ENCODE measurements at places on chromosomes 5 and 9.
A peak's percentile ranks its signal among the peaks of the same experiment; 100 is the strongest.

GRCh38 chr9:96174371-96174770 lies 127.6 kb downstream of the HSD17B3 start:
- DNase-seq = no peak

DNA sequence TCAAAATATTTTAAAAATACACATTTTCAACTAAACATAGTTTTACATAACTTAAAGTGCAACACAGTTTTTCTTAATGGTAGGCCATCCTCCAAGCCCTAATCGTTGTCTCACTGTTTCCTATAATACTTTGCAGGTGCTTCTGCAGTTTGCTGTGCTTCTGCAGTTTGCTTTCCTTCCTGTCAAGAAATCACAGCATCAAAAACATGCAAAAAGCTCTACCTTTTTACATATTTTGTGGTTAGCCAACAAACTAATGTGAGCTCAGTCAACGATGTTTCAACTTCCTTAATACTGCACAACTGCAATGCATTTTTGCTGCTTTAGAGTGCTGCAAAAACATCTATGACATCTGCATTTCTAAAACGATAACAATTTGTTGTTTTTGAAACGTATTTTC lies 25.2 kb downstream of the EMB start:
- DNase-seq = no peak

DNA sequence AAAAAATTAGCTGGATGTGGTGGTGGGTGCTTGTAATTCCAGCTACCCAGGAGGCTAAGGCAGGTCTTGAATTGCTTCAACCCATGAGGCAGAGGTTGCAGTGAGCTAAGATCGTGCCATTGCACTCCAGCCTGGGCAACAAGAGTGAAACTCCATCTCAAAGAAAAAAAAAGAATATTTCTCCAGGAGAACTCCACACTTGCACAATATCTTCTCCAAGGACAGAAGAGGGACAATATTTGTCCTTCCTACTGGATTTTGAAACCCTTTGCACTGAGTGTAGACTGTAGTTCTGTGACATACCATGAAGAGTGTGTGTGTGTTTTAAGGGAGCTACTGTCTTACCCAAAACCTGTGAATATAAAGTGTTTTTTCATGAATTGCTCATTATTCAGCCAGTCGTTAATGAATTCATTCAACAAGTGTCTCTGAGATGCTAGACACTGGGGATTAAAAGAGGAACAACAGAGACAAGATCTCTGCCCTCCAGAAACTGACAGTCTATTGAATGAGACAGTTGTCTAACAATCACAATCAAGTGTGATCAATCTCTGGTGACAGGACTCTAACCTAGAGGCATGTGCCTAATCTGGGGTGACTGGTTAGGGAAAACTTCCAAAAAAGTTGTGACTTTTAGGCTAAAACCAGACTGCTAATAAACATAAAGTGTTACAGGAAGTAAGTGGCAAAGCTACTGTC lies 9.8 kb upstream of the UBE2D2 start:
- DNase-seq = no peak

GRCh38 chr9:84811072-84811750 lies 141.7 kb downstream of the NTRK2 start:
- no peak for DNase-seq

- peak; percentile 63 for DNase-seq
Measured at GRCh38 chr9:129027685-129028191, 393 bp downstream of the SH3GLB2 start.

GRCh38 chr9:107733523-107733894 lies 243.9 kb upstream of the KLF4 start:
- DNase-seq = no peak

DNA sequence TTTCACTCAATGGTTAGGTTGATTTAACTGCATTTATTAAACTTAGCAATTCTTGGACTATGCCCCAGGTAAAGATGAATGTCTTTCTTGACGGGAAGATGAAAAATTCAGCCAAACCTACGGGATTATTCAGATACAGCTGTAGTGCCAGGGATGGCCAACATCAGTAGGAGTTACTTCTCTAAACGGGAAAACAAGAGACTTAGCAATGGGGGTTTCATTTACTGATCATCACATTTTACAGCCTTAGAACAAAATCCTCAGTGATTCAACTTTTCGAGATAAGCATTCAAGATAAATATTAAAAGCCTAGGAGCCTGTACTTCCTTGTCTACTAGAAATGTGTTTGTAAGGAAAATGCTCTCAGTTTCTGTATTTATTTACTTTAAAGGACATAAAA lies 46.1 kb downstream of the S1PR3 start:
- no peak for DNase-seq

- no peak for DNase-seq
Measured at GRCh38 chr9:121639619-121640018, 11.8 kb upstream of the DAB2IP start.

- no peak for DNase-seq
Measured at GRCh38 chr9:131627648-131628458, 82.5 kb downstream of the PRRT1B start.
